KG1 (cell line): ENCODE measurements at places on chromosomes 7 and 10.
A peak's percentile ranks its signal among the peaks of the same experiment; 100 is the strongest.

DNA sequence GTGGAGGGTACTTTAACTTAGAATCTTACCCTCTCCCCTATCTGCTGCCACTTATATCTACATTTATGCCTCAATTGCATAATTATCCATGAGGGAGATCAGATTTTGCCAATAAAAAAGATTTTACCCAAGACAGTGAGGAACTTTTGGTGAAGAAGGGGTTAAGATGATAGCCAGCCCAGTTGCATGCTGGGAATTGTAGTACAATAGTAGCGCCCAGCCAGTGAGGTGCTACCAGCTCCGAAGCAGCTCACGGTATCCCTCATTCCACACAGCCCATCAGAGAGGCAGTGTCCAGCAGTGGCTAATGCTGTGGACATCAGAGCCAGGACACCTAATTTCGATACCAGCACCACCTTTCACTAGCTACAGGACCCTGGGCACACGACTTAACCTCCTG lies 5.9 kb upstream of the LGI1 start:
- no peak for DNase-seq

- DNase-seq, result peak; percentile 25
These were observed 270.5 kb upstream of the MKLN1 start for GRCh38 chr7:131057015-131057793.

DNA sequence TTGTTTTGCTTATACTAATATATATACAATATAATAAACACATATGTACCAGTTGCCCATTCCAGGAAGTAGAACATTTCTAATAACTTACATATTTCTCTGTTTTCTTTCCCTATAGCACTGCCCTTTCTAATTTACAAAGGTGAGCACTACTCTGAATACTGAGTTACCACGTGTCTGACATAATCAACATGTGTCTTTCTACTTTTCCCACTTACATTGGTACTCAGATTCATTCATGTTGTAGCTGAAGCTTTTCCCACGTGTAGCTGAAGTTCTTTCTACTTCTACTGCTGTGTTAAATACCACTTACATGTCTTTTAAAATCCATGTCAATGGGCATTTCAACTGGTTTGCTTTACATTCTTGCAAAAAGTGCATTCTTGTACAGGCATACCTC lies 317.3 kb downstream of the DGKB start:
- no peak for DNase-seq

GRCh38 chr10:63171255-63171855 lies 38.2 kb downstream of the NRBF2 start:
- DNase-seq, result no peak

DNA sequence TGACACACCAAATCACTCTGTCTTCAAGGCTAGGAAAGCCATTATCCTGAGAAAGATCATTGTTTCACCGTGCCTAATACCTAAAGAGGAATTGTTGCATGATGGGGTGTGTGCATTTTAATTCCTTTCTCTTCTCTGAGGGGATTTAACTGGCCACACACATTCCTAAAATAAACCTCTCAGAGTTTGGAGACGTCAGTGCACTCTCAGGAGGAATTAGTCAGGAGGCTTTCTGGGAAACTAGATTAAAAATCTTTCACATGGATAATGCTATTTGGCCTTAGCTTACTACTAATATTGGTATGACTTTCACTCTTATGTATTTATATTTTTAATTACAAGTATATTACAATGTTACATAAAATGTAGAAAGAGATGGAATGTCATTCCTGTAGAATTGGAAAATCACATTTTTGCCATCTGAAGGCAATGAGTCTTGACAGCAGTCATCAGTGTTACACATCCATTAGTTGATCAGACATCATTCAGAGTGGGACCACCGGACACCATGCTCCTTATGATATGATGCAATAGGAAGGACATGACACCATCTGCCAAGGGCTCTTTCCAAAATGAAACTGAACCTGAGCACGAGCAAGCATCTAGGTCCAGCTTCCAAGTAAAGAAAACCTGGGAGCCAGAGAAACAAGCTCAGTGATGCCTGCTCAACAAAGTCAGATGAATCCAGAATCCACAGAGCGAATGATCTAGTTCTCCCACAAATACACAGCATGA lies 43.1 kb upstream of the TMEM273 start:
- DNase-seq, result no peak

- DNase-seq, result no peak
These were observed 36.2 kb upstream of the CHST3 start for GRCh38 chr10:71927776-71928592.
